ENCODE measurements at places on chromosomes 13 and 19.

GRCh38 chr13:23571431-23571830, 1.2 kb downstream of the TNFRSF19 start:
- DNase-seq = no peak

DNA sequence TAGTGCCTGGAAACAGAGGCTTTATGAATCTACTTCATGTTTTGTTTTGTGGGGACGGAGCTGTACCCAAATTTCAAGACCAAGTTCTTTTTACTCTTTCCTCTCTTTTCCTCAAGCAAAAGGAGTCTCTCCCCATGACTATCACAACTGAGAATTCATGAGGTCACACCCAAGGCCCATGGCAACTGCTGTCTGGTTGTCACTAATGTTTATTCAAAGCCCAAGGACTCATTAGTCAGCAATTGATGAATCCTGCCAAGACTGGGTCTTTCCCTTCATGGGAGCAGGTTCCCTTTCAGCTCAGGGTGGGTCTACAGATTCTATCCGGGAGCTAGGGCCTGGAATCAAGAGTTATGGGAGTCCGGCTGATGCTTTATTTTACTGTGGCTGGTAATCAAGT, 441.5 kb upstream of the PCDH20 start:
- DNase-seq = no peak

DNA sequence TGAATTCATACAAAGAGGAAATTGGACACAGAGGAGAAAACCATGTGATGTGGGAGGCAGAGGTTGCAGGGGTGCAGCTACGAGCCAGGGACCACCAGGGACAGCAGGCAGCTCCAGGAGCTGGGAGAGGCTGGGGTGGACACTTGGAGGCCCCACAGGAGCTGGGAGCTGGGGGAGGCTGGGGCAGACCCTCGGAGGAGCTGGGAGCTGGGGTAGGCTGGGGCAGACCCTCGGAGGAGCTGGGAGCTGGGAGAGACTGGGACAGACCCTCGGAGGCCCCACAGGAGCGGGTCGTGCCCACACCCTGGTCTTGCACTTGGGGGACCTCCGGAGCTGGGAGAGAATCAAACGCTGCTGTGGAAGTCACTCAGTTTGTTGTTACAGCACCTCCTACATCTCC, 141.7 kb downstream of the SOX1 start:
- peak; percentile 47 for DNase-seq

DNA sequence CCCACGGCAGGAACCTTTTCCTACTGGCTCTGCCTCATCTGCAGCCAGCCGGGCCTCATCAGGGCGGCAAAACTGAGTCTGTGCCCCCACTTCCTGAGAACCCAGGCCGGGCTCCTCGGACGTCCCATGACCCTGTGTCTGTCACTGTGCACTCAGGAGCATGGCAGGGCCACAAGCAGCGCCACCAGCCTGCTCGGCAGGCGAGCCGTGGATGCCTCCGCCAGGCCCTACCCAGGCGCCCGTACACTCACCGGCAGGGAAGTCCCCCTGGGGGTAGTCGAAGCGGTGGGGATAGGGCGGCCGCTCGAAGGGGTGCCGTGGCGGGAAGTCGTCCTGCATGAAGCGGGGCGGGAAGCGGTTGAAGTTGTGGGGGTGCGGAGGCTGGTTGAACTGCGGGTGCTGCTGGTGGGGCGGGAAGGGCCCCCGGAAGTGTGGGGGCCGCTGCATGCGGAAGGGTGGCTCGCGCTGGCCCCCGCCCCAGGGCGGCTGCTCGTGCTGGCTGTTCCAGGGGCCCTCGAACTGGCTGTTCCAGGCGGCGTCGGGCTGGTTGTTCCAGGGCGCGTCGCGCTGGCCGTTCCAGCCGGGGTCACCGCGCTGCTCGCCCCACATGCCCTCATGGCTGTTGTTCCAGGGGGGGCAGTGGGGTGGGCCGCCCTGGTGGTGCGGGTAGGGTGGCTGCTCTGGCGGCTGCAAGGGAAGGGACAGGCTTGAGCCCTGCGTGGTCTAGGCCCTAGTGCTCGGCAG, 17.1 kb downstream of the CHERP start:
- no peak for DNase-seq

GRCh38 chr13:101454767-101455166, 2.3 kb downstream of the ITGBL1 start:
- DNase-seq = peak; percentile 76

DNA sequence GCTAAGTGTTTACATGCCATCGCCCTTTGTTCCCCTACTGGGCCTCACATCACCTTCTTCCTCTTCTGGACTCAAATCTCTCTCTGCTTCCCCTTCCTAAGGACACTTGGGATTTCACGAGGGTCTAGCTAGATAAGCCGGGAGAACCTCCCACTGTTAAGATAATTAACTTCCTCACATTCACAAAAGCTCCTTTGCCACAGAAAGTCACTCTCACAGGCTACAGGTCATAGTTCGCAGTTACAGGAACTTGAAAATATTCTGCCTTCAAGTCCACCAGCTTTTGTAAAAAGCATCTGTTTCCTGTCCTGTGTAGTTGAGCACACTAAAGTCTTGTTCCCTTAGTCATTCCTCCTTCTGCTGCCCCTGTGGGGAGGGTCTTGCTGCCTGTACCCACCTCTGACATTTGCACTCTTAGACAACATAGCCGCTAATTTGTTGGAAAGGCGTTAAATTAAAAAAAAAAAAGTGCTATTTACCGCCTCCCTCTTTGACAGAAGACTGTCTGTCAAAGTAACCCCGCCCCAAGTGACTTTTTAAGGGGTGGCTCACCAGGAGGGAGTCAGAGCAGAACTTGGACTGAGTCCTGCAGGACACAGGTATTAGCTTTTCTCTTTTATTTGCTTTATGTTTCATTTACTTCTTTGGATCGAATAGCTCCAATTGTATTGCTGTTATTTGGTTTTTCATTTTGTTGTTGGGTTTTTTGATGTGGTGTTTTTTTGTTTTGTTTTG, 26.8 kb upstream of the CEACAM21 start:
- peak; percentile 63 for DNase-seq

DNA sequence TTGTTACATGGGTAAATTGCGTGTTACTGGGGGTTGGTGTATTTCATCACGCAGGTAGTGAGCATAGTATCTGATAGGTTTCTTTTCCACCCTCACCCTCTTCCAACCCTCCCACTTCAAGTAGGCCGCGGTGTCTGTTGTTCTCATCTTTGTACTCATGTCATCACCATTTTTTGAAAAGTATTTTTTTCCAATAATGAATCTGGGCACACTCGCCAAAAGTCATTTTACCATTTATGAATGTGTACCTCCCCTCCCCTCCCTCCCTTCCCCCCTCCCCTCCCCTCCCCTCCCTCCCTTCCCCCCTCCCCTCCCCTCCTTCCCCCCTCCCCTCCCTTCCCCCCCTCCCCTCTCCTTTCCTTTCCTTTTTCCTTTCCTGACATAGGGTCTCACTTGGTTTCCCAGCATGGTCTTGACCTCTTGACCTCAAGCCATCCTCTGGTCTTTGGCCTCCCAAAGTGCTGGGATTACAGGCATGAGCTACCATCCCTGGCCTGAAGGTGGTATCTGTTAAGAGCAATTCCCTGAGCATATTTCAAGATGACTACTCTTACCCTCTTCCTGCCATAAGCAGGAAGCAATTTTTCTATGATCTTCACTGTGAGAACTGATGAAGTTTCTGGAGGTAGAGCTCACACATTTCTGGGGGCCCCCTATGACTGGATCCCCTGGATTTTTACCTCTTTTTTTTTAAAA, 15.7 kb downstream of the ZNF627 start:
- no peak for DNase-seq

- DNase-seq = no peak
Measured at GRCh38 chr13:19737844-19738557, 44.7 kb downstream of the PSPC1 start.

- DNase-seq = no peak
Measured at GRCh38 chr13:80562433-80563156, 221.7 kb upstream of the SPRY2 start.

DNA sequence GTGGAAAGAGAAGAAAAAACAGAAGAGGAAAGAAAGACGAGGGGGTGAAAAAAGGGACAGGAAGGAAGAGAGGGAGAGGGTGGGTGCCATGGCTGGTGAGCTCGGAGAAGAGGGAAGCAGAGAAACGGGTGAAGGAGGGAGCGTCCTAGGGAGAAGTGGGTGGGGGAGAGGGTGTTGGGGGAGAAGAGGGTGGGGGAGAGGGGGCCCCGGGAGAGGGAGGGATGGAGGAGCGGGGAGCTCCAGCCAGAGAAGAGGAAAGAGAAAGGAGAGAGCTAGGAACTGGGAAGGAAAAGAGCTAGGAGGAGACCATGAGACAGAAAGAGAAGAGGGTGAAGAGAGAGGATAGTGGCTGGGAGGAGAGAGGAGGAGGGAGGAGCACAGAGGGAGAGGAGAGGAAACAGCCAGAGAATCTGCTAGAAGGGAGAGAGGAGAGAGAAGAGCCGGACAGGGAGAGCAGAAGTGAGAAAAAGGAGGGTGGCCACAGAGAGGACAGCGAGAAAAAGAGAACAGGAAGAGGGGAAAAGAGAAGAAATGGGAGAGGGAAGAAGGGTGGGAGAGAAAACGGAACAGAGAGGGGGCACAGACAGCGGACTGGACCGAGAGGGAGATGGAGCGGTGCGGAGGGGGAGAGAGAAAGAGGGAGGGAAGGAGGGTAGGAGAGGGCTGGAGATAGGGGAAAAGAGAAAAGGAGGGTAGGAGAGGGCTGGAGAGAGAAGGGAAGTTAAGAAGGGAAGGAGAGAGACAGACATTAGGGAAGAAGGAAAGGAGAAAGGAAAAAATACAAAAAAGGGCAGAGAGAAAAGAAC, 11.9 kb upstream of the GARIN5A start:
- no peak for DNase-seq

Data from islet precursor cell (in vitro differentiated cells).